ENCODE measurements at places on chromosomes 5 and 9.

DNA sequence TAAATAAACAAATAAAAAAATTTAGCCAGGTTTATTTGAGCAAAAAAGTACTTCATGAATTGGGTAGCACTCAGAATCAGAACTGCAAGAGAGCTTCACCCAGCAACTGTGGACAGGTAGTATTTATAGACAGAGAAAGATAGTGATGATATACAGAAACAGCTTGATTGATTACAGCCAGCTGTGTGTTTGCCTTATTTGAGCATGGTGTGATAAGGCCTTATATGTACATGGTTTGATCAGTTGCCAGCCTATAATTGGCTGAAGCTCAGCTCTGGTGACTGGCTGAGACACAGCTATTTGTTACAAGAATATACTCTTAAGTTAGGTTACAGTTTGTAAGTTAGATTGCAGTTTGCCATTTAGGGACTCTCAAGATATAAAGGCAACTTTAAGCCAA lies 34.3 kb upstream of the ARL15 start:
- DNase-seq = no peak

DNA sequence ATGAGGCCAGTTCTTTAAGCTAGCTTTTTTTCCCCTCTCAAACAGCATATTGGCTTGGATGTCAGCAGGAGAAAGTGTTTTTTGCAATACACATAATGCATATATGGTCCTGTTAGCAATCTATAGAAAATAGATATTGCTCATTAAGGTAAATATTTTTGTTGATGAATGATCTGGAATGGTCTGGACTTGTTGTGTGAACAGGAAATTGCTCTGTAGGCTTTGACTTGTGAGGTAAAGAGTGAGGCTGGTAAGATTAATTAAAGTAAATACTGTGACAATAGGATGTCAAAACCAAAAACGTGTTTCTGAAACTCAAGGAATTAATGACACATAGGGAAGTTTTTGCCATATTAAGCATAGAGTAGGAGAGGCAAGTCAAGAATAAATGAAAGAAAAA lies 176.0 kb downstream of the TRIO start:
- no peak for DNase-seq

DNA sequence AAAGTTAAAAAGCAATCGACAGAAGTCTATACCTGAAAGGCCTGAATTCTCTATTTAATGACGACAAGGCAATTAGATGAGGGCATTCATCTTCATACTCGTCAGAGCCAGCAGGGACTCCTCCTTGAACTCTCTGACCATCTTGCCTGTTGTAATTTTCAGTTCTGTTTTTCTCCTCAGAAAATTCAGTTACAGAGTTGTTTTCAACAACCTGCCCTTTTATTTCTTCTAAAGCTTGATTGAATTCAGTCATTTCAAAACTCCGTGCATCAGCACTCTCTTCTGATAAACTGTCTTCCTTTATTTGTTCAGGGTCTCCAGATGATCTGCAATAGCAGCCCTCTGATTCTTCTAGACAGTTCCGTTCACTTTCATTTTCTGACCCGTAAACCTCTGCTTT lies 15.6 kb downstream of the RIOK2 start:
- no peak for DNase-seq

DNA sequence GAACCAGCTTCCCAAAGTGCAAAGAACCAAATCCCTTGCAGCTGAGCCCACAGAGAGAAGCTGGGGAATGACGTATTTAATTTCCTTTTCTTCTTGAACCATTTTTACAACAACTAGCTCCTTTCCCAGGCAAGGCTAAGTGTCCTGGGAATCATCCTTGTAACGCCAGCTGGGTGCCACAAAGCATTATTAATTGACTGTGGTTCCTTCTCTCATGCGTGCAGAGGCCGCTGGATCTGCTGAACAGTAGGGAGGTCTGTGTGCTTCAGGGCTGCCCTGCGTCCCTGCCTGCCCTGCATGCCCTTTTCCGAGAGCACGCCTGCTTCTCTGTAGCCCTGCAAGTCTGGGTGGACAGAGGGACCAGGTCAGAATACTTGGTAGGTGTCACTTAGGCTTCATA lies 124.1 kb upstream of the OTULINL start:
- peak; percentile 94 for DNase-seq

DNA sequence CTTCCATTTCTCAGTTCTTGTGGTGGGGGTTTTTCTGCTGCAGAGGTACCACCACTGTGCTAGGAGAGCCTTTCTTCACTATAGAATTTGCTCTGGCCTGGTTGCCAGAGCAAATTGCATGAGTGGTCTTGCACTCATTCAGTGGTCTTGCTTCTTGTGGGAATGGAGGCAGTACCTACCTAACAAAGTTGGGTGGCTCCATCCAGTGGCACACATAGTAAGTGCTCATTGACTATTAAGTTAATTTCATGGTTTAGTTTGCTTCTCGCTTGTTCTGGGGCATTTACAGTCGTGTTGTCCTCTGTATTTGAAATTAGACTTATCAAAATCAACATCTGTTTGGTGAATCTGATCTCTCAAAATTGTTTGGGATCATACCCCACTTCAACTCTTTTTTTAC lies 23.0 kb downstream of the SLC28A3 start:
- DNase-seq = no peak

DNA sequence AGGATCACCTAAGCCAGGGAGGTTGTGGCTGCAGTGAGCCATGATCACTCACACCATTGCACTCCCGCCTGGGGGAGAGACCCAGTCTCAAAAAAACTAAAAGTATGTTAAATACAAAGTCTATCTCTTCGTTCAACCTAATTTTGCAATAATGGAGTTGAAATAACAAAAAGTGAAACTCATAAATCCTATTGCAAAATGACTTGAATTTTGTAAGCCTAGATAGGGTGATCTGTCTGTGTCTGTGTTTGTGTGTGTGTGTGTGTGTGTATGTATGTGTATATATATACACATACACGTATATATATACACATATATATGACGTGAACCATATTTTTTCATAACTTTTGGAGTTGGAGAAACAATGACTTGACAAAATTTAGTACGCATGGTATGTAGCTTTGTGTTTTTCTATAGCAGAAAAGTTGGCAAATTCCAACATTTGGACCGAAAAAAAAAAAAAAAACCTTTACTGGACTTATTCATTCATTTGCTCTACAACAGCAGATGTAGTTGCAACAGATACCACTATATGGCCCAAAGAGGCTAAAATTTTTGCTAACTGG lies 76.9 kb upstream of the CDH6 start:
- DNase-seq = no peak

GRCh38 chr9:82295181-82295580 lies 306.6 kb downstream of the SPATA31D1 start:
- DNase-seq = no peak

DNA sequence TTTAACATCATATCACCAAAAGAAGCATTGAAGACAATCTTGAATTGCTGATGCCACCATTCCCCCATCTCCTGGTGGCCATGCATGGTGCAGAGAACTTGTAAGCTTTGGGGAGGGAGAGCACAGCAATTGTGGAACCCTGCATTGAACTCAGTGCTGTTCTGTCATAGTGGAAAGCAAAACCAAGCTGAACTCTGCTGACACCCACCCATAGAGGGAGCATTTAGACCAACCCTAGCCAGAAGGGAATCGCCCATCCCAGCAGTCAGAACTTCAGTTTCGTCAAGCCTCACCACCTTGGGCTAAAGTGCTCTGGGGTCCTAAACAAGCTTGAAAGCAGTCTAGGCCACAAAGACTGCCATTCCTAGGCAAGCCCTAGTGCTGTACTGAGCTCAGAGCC lies 37.4 kb upstream of the RUSC2 start:
- DNase-seq = no peak

DNA sequence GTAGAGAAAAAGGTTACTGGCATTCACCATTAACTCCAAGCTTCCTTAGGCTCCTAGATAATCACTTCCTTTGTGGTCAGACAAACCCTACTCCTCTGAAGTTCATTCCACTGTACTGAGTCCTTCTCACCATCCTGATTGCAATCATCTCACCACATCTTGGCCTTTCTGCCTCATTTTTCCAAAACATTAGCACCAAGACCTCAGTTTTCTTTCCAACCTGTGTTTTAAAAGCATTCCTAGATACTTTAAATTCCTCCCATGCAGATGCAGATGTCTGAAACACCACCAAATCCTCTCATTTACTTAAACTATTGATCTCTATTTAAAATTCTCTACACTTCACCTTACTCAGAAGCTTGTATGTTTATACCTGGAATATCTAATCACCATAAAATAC lies 961.3 kb upstream of the CTNND2 start:
- DNase-seq = no peak

DNA sequence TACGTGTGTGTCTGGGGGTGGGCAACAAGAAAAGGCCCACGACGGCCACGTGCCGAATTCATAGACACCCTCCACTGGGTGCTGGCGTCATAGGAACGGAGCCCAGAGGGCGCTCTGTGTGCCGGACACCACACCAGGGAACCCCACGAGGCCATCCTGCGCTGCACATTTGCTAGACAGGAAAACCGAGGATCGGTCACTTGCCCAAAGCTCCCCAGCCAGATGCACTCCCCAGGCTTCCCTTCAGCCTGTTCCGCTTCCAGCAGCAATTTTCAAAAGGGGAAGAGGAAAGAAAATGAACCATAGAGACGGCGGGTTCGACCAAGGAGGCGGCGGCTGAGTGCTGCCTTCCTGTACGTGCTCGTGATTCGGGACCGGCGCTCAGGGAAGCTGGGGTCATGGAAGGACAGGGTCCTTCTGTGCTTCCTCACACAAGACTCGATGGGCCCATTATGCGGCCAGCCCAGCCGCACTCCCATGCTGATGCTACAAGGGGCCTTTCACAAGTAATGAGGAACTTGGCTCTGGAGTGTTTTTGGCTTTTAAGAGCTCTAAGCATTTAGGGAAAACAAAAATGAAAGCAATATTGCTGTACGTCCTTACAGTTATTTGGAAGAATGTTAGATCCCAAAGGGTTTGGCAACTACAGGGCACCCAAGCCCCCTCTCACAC lies 124.6 kb upstream of the SARDH start:
- no peak for DNase-seq

GRCh38 chr5:139401546-139401945 lies 2.3 kb downstream of the SPATA24 start:
- no peak for DNase-seq

GRCh38 chr5:124537107-124537506 lies 209.3 kb downstream of the ZNF608 start:
- no peak for DNase-seq

DNA sequence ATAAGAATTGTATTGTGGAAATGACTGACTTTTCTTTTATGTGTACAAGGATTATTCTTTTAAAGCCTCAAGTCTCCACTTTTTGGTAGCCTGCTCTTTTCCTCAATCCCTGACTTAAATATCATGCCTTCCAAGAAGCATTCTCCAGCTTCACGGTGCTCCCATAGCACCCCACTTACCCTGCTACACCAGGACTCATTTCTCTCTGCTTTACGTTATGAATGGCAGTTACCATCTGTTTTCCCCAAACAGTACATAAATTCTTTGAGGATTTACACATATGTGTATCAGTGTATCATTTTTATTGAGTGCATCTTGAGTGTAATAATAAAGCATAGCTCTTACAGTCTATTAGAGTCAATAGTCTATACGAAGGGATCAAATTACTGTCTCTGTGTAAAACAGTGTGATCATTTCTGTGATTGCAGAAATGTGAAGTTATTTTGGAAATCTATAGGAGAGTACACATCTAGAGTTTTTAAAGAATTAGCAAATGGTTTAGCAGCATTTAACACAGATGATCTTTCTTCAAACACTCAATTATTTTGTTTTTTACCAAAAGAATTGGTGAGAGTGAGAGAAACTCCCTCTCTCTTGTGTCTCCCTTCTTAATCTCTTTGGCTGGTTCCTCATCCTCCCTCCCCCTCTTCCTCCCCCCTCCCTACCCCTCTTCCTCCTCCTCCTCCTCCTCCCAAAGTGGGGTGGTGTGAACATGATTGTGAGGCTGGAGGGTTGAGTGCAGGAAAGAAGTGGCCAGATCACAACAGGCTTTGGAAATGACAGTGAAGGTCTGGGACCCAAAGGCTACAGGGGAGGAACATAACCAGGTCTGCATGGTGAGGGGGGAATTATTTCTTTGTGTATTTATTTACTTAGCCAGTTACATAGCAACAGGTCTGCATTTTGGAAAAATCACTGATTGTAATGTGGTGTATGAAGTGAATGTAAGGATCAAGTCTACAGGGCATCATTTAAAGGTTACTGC lies 27.6 kb upstream of the ECM2 start:
- no peak for DNase-seq

GRCh38 chr5:145991044-145991575 lies 54.7 kb downstream of the SH3RF2 start:
- DNase-seq = no peak

DNA sequence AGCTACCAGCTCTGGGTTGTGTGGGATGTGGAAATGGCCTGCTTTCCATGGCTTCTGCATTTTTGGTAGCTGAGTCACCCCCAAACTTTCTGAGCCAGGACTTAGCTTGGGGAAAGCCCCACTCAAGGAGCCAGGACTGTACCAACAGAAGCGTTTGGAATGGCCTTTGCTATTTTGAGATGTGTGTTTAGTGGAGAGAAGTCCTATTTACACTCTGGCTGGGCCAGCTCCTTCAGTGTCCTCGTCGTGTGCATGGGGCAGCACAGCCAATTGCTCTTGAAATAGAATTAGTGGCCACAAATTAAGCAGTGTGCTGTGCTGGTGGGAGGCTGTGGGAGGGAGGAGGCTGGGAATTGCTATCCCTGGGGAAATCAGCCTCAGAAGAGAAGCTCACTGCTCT lies 51.6 kb downstream of the ENTREP1 start:
- DNase-seq = peak; percentile 12

GRCh38 chr5:18961234-18961633 lies 1026.8 kb downstream of the CDH18 start:
- no peak for DNase-seq

- no peak for DNase-seq
Observed at GRCh38 chr9:4530375-4530774, 40.1 kb downstream of the SLC1A1 start.

DNA sequence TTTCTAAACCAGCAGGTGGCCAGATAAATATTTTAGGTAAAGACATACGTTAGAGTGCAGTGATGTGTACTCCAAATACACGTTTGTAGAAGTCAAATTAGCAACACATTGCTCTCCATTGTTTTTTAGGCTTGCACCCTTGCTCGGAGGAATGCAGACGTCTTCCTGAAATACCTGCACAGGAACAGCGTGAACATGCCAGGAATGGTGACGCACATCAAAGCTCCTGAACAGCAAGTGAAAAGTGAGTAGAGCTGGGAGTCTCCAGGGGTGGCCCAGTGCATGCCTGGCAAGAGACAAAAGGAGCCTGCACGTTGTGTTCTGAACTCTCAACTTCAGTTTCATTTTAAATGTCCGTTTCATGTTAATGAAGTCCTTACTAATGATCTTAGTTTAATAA lies 207.5 kb upstream of the OTULINL start:
- DNase-seq = no peak

- no peak for DNase-seq
Observed at GRCh38 chr9:21527579-21527978, 45.5 kb upstream of the IFNE start.

- peak; percentile 63 for DNase-seq
Observed at GRCh38 chr5:149618581-149619248, 37.4 kb downstream of the ARHGEF37 start.

- peak; percentile 11 for DNase-seq
Observed at GRCh38 chr5:157640406-157641066, 11.7 kb downstream of the SOX30 start.

GRCh38 chr5:164041105-164041504 lies 535.7 kb downstream of the MAT2B start:
- no peak for DNase-seq

Measured in eye (tissue), 1 donor.